ENCODE measurements at places on chromosomes 3 and 15.

DNA sequence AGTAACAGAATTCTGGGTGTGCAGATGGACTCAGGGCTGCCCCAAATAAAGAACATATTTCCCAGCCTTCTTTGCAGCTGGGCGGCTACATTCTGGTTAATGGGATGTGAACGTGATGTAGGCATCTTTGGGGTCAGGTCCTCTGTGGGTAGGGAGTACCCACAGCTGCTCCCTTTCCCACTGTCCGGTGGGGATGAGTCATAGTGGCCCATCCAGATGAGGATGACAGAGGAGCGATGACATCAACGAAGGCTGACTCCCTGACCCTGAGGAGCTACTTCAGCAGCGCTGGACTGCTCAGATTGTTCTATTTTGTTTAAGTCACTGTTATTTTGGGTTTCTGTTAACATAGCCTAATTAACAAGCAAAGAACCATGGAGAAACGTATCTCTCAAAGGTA lies 38.0 kb downstream of the SRPRB start:
- no peak for DNase-seq

DNA sequence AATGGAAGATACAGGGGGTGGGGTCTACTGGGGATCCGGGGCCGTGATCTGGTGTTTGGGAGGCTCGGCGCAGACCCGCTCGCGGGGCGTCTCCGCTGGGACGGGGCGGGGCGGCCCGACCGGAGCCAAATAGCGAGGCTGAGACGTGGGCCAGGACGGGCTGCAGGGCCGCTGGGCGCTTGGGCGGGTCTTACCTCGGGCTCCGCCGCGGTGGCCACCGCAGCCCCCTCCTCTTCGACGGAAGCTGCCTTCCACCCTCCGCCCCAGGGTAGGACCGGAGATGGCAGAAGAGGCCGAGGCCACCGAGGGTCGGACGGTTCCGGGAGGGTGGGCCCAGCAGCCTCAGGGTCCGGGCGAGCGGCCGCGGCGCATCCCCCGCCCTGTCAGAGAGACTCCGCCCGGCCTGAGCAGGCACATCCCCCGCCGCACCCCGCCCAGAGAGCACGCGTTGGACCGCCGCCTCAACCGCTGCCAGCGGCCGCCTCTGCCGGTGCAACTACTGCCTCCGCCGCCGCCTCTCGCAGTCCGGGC lies 399 bp downstream of the MYO9A start:
- peak; percentile 92 for DNase-seq

- no peak for DNase-seq
Observed at GRCh38 chr3:50533316-50533715, 29.9 kb upstream of the CACNA2D2 start.

DNA sequence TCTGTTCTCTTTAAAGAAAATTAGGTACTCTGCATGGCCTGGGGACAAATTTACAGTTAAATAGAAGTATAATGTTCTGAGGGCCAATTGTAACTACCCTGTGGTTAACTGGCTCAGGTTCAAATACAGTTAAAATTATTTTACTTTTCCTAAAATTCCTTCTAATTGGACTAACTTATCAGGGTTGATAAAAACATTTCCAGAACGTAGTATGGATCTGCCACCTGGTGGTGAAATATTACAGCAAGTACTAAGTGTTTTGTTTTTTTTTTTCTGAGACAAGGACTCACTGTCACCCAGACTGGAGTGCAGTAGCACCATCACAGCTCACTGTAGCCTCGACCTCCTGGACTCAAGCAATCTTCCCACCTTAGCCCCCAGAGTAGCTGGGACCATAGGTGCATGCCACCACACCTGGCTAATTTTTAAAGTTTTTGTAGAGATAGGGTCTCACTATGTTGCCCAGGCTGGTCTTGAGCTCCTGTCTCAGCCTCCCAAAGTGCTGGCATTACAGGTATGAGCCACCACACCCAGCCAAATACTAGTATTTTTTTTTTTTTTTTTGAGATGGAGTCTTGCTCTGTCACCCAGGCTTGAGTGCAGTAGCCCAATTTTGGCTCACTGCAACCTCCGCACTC lies 29.2 kb downstream of the NEO1 start:
- DNase-seq = no peak

DNA sequence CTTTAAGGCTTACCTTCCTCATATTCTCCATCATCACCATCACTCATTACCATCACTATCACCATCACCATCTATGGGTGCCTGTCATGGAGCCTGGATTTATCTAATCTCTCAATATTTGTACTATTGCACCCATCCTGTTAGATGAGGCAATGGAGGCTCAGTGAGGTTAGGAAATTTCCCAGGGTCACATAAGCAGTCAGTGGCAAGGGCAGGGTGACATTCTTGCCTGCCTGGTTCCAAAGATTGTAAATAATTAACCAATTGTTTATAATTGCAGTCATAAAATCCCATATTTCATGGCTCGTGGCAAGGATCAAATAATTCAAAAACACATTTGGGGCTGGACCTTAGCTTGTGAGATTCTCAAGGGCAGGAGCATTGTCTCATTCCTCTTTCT lies 55.2 kb downstream of the MGLL start:
- DNase-seq = no peak

Data from islet precursor cell (in vitro differentiated cells).